ENCODE measurements at places on chromosomes 11 and 22. TPM values are rescaled to one million over a fixed set of nuclear protein-coding genes. Genes with fewer than 3 reads are reported as not detected.
A peak's percentile ranks its signal among the peaks of the same experiment; 100 is the strongest.

Gene SLC22A12
- total RNA-seq, result not detected

Gene KCNQ1OT1
- total RNA-seq, result 4.1 TPM

Gene CNGA4
- total RNA-seq, result not detected

Gene SLC35E4
- total RNA-seq, result 5.8 TPM

GRCh38 chr11:34243600-34244464, 114.0 kb downstream of the ABTB2 start:
- no peaks in the 10 kb centered on the region for H3K36me3 ChIP-seq
- H3K27ac ChIP-seq, result no peak overlapping the region
- H3K27me3 ChIP-seq, result no peaks in the 10 kb centered on the region
- no peak overlapping the region for H3K4me3 ChIP-seq
- DNase-seq, result no peak

- H3K27me3 ChIP-seq, result no peaks in the 10 kb centered on the region
- no peak overlapping the region for H3K27ac ChIP-seq
- H3K4me1 ChIP-seq, result no peaks in the 10 kb centered on the region
- no peaks in the 10 kb centered on the region for H3K36me3 ChIP-seq
- no peak overlapping the region for H3K4me3 ChIP-seq
Observed at GRCh38 chr11:16194566-16194965, 161.8 kb downstream of the SOX6 start.

GRCh38 chr11:10858439-10859325, 829 bp upstream of the ZBED5 start:
- peak overlapping the region; percentile 99 for H3K27ac ChIP-seq
- H3K4me3 ChIP-seq, result peak overlapping the region; percentile 95
- peaks cover 12% of the 10 kb centered on the region for H3K36me3 ChIP-seq
- H3K4me1 ChIP-seq, result peaks cover 20% of the 10 kb centered on the region

DNA sequence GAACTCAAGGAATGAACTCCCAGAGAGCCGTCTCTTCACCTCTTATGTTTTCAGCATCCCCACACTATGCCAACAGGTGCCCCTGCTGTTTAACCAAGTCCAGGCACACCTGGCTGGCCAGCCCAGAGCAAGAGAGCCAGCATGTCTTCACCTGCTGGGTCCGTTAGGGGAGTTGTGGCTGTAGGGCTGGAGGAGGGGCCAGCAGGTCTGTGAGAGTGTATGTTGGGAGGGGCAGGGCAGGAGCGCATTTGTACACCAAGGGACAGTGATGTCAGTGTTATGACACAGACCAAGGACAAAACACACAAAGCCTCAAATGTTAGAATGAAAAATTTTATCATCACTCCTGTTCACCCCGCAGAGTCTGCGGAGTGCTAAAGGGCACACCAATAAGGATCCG, 5.8 kb downstream of the PATZ1 start:
- no peak for DNase-seq
- H3K36me3 ChIP-seq, result peaks cover 5% of the 10 kb centered on the region
- peaks cover 56% of the 10 kb centered on the region for H3K4me1 ChIP-seq
- H3K4me3 ChIP-seq, result no peak overlapping the region

DNA sequence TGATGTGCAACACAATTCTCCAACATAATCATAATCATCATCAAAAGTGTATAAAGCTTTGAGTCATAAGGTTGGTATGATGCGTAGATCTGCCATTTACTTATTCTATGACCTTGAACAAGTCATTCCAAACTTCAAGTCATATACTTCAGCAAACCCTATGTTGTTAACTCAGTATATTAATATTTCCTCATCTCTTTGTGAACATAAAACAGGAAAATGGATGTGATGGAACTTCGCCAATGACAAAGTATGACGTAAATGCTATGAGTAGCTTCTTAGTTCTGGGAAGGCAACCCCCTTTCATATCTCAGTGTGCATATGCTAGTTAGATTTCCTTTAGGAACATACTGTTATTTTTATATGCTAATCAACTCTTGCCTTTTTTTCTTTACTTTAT, 102.7 kb upstream of the ANO3 start:
- DNase-seq, result no peak
- no peak overlapping the region for H3K27ac ChIP-seq
- no peaks in the 10 kb centered on the region for H3K27me3 ChIP-seq
- no peak overlapping the region for H3K4me3 ChIP-seq
- H3K4me1 ChIP-seq, result no peaks in the 10 kb centered on the region
- no peaks in the 10 kb centered on the region for H3K36me3 ChIP-seq

GRCh38 chr11:19060629-19061028, at the start of gene MRGPRX2:
TSS of gene MRGPRX2 (minus strand) at chr11:19060717. CDS start at chr11:19056402, 4,315 bp downstream.
- DNase-seq, result no peak
- no peak within 1 kb of the TSS for H3K27ac ChIP-seq
- H3K27me3 ChIP-seq, result no peaks in the 10 kb centered on the region
- H3K4me3 ChIP-seq, result no peak within 1 kb of the TSS

- H3K27me3 ChIP-seq, result no peaks in the 10 kb centered on the region
- H3K4me3 ChIP-seq, result no peak overlapping the region
- DNase-seq, result peak; percentile 82
Observed at GRCh38 chr22:17536269-17536668, 27.0 kb upstream of the SLC25A18 start.

- no peaks in the 10 kb centered on the region for H3K36me3 ChIP-seq
- no peak overlapping the region for H3K4me3 ChIP-seq
- H3K4me1 ChIP-seq, result no peaks in the 10 kb centered on the region
- DNase-seq, result no peak
- H3K27ac ChIP-seq, result no peak overlapping the region
Observed at GRCh38 chr11:35045236-35045820, 93.6 kb upstream of the CD44 start.

GRCh38 chr11:80980227-80980626, 1539.4 kb upstream of the TENM4 start:
- no peaks in the 10 kb centered on the region for H3K4me1 ChIP-seq
- no peak for DNase-seq
- no peak overlapping the region for H3K4me3 ChIP-seq
- H3K27ac ChIP-seq, result no peak overlapping the region

DNA sequence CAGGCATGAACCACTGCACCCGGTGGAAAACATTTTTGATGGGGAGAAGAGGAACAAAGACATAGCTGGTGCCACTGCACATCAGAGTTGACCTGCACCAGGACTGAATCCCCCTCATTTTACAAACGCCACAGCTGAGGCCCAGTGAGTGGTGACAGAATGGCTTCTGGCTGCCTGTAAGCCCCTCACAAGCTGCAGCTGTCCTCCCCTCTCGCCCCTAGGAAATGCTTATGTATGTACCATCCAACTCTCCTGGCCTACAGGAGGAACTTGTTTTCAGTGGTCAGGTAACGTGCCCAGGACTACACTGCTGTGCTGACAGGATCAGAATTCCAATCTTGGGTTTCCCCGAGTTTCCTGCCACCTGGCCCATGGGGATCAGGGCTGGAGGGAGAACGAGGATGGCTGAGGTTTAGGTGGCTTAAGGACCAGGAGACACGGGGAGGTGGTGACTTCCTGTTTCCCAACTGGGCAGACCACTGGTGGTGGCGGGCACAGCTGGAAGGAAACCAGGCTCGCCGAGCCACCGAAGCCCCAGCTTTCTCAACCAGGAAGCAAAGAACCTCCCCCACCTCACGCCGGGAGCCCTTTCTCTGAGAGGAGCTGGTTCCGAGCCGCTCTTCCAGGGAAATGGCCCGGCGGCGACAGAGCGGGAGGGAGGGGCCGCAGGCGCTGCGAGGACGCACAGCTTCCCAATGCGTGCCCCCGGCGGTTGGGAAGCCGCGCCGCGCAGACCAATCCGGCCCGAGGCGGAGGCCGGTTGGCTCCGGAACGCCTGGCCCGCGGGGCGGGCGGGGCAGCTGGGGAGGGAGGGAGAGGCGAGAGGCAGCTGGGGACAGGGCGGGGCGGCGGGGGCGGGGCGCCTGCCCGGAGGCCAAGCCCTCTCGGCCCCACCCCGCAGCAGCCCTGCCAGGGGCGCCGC, 1.0 kb upstream of the LRFN4 start:
- peak; percentile 94 for DNase-seq
- H3K27me3 ChIP-seq, result no peaks in the 10 kb centered on the region
- H3K27ac ChIP-seq, result peak overlapping the region; percentile 75
- peak overlapping the region; percentile 63 for H3K4me3 ChIP-seq
- H3K4me1 ChIP-seq, result peaks cover 6% of the 10 kb centered on the region

DNA sequence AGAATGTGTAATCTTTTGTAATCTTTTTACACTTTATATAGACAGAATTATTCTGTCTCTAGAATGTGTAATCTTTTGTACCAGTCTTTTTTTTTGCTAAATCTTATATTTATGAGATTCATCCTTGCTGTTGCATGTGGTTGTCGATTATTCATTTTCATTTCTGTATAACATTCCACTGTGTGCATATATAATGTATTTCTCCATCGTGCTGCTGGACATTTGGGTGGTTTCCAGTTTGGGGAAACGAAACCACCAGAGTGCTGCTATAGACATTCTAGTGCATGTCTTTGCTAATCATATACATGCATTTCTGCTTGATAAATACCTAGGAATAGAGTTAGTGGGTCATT, 146.5 kb downstream of the GRIK4 start:
- H3K27ac ChIP-seq, result no peak overlapping the region
- no peak for DNase-seq

DNA sequence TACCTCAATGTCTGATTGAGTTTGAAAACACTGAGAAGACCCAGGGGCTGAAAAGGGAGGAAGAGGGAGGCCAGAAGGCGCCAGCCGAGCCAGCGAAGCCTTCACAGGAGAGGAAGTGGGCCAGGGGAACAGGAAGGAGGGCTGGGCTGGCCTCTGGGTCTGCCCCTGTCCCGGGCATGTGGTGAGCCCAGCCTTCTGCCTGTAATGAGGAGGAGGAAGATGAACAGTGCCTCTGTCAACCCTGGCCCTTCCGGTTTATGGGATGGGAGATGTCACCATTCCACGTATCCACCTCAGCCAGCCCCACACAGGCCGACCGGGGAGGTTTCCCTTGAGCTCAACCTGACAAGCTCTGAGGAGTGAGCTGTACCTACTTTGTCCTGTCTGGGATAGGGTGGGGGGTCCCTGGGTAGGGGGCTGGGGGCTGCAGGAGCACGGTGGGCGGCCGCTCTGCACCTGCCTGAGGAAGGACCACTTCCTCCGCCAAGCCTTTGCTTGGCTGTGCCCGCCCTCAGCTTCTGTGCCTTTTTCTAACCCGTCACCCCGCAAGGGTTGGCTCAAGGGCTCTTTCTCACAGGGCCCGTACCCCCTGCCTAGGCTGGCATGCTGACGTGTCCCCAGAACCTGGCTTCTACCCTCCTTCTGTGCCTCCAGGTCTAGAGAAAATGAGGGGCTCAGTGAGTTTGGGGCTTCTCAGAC, 2.0 kb downstream of the PARVG start:
- H3K4me3 ChIP-seq, result no peak overlapping the region
- H3K4me1 ChIP-seq, result no peaks in the 10 kb centered on the region
- no peaks in the 10 kb centered on the region for H3K27me3 ChIP-seq
- H3K27ac ChIP-seq, result no peak overlapping the region

DNA sequence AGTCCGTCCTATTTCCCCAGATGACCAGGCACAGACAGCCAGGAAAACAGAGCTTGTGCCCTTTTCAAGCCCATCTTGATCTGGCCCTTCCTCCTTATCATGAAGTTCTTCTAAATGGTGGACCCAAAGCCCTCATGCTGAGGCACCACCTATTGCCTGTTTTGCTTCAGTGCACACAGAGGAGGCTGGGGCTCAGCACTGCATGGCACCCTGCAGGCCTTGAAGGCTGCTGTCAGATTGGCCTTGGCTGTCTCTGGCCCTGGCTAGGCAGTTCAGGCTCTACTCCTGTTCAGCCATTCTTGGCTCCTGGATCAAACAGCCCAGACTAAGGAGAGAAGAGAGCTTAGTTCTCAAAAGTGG, 49.2 kb downstream of the OTOG start:
- no peaks in the 10 kb centered on the region for H3K27me3 ChIP-seq
- no peak overlapping the region for H3K27ac ChIP-seq
- no peaks in the 10 kb centered on the region for H3K4me1 ChIP-seq
- H3K36me3 ChIP-seq, result no peaks in the 10 kb centered on the region
- no peak overlapping the region for H3K4me3 ChIP-seq

Data from thyroid gland (tissue), 4 donors.